ENCODE measurements at places on chromosomes 3 and 15. TPM values are rescaled to one million over a fixed set of nuclear protein-coding genes. Genes with fewer than 3 reads are reported as not detected.

CNBP gene
- total RNA-seq = 342 TPM

DNA sequence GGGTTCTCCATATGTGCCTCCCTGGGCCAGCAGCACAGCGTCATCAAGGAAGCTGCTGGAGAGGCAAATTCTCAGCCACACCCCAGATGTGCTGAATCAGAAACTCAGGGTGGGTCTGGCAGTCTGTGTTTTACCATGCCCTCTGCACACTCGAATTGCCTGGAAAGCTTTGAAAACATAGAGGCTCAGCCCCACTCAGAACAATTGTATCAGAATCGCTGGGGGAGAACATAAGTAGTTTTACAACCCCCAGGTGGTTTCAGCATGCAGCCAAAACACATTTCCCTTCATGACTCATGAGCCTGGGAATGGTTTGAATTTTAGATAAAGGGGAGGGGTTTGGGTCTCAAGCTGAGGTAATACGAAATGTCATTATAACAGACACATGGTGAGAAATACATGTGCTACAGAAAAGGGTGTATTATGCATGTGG, 9.6 kb downstream of the TGM4 start:
- DNase-seq = no peak

GRCh38 chr3:117404730-117405129, 695.2 kb downstream of the TUSC7 start:
- DNase-seq = no peak

GRCh38 chr15:89230277-89230676, 8.9 kb upstream of the RLBP1 start:
- no peak for DNase-seq

SAXO2 gene
- total RNA-seq = not detected

ROBO1 gene
- total RNA-seq = not detected

- no peak for DNase-seq
Measured at GRCh38 chr3:53146319-53146891, 14.6 kb upstream of the PRKCD start.

- no peak for DNase-seq
Measured at GRCh38 chr3:99713440-99713839, 75.0 kb downstream of the COL8A1 start.

ZNF385D gene
- total RNA-seq = not detected

SYNPR gene
- not detected for total RNA-seq
